ENCODE measurements at places on chromosomes 11 and 22.

GRCh38 chr11:96151501-96151900, 191.5 kb downstream of the MAML2 start:
- DNase-seq: no peak

DNA sequence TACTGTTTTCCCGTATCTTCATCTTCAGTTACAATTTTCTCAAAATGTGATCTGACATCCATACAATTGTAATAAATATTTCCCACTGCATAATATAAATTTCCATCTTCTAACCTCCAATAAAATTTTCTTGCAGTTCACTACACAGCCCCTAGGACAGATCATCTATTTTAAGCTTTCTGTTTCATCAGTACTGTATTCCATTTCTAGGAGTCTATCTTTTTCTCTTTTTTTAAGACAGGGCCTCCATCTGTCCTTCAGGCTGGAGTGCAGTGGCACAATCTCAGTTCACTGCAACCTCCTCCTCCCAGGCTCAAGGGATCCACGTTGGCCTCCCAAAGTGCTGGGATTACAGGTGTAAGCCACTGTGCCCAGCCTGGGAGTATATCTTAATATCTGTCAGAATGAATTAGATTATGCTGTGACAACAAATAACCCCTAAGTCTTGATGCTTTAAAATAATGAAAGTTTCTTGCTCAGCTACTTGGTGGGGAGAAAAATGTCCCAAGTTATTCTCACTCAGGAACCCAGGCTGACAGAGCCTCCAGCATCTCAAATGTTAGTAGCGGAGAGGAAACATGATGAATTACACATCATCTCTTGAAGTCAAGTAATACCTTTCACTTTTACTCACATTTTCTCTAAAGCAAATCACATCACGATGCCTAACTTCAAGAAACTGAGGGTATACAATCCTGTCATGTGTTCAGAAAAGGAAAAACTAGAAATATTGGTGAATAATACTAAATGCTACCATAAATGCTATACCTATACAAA, 92.2 kb downstream of the BUD13 start:
- DNase-seq: no peak

DNA sequence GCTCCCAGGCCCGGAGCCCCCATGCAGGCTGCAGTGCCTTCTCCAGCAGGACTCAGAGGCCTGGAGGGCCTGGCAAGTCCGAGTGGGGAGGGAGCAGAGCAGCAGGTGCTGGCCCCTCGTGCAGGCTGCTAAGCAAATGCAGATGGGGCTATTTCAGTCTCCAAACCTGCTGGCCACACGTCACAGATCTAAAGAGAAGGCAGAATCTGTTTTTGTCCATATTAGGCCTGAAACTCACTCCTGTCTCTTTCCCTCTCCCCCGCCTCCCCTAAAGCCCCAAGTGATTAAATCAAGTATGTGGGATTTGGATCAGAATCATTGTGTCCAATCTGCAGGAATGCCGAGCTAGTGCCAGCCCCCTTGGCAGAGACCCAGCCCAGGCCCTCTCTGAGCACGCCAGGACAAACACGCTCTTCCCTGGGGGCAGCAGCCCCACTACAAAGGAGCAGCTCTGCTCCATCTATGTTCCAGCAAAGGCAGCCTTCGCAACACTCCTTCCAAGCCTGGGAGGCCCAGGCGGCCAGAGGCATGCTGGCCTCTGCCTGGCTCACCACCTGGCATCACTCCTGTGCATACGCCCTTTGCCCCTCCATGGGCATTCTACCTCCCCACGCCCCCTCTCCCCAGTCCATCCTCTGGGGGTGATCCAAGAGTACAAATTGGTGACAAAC, 26.5 kb downstream of the RPL27A start:
- no peak for DNase-seq

DNA sequence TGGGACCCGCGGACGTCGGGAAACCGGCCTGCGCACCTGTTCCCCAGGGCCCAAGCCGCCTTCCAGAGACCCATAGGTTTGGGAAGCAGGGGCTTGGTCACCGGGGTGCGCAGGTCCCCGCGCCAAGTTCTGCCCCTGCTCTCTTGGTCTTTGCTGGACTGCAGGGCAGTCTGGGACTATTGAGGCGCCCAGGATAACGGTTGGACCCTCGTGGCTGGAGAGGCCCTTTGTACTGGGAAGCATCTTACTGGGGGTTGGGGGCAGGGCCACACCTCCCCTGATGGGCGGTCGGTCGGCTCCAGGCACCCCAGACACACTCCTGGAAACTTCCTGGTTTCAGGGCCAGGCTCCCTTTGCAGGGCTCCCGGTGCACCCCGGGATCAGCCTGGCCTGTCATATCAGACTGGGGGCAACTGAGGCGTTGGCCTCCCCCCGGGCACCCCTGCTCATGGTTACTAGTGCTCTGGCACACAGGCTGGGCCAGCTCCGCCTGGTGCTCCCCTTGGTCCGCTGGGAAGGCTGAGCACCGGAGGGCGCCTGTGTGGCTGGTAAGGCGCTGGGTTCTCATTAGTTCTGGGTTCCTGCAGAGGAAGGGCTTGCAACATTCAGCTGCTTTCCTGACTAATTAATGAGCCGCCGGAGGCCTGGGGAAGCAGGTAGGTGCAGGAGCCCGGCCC, 1250.5 kb downstream of the BRD1 start:
- no peak for DNase-seq

- DNase-seq: no peak
Measured at GRCh38 chr22:49141761-49142160, 685.9 kb downstream of the BRD1 start.
